Activated CD8-positive, alpha-beta memory T cell treated with anti-CD3 and anti-CD28 coated beads for 1 hour (primary cell): ENCODE measurements at places on chromosomes 2 and 18.

GRCh38 chr2:160210599-160211138 is 10.6 kb upstream of the ITGB6 start:
- peak; percentile 45 for DNase-seq

DNA sequence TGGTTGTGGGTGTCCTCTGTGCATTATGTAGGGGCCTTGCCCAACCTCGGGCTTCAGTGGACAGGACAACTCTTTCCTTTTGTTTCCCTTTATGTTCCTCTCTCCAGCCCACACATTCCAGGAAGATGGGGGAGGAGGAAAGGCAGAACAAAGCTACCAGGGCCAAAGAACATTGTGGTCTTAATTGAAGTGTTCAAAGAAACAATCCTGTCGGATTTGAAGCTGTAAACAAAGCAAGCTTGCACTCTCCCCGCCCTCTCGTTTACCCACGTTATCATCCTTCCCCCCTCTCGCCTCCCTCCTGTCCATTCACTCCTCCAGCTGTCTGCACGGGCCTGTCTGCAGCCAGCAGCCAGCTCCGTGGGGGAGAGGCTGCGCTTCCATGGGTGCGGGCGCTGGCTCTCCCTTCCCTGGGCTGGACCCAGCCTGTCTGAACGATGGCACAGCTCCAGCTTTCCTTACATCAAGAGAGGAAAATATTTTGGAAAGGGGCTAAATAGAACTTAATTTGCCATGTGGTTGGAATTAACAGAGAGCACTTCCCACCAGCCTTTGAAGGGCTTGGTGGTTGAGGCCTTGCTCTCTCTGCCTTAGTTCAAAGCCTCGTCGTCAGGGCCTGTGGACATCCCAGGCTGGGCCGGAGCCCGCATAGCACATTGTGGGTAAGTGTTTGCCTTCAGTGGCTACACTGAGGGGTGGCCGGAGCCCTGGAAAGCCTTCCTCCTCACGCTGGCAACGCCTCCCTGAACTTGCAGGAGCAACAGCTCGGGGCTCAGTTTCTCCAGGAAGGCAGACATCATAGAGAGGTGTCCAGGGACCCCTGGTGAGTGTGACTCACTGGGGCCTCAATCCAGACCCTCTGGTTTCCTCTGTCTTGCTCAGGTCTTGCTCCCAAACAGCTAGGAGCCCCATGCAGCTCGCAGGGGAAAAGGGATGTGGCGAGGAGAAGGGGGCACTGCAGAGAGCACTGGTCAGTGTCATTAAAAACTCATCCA is 60.6 kb upstream of the HS6ST1 start:
- no peak for DNase-seq

- DNase-seq = no peak
Observed at GRCh38 chr2:211035548-211036185, 479.3 kb downstream of the CPS1 start.

- no peak for DNase-seq
Observed at GRCh38 chr2:67936969-67937368, 125.8 kb downstream of the C1D start.

- DNase-seq = no peak
Observed at GRCh38 chr2:196334710-196335109, 163.3 kb upstream of the STK17B start.

DNA sequence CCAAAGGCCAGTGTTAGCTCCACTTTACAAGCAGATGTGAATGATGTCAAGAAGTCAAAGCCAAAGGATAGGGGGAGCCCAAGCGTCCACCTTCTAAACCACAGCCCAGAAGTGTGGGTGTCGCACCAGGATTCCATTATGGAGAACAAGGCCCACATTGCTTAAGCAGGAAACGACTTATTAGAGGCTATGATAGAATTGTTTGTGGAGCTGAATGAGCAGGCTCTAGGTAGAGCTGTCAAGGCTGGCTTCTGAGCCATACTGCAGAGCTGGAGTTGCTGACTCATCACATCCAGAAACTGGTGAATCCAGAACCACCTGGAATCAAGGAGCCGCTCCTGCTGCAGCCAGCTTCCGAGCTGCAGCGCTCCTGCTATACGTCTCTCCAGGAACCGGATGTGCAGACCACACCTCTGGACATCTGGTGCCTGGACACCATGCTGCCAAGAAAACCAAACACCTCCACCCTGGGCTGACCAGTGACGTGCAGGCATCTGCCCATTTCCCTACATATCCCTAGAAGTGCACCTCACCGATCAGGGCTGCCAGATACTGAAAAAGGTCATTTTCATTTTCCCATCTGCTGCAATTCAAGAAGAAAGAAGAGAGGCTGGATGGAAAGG is 6.2 kb upstream of the TWIST2 start:
- no peak for DNase-seq

- DNase-seq = no peak
Observed at GRCh38 chr2:200288670-200289429, 17.6 kb upstream of the SPATS2L start.

DNA sequence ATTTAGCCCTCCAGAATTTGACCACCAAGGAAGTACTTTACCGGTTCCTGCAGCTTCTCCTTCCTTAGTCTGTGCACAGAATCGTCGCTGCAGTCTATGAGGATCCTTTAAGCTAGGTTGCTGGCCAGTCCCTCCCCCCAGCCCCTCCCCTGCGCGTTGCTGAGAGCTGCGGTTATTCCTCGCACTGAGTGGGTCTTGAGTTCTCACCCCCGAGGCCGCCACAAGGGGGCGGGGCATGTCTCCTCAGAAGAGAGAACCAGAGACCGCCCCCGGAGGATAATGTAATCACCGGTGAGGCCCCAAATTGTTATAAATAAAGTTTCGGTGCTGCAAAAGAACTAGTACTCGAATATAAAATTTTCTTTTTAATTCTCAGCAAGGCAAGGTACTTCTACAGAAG is 1184.9 kb upstream of the CDH2 start:
- no peak for DNase-seq

GRCh38 chr2:224041554-224041953 is 2.5 kb upstream of the SERPINE2 start:
- no peak for DNase-seq

GRCh38 chr18:33745151-33745795 is 167.3 kb downstream of the ASXL3 start:
- no peak for DNase-seq

DNA sequence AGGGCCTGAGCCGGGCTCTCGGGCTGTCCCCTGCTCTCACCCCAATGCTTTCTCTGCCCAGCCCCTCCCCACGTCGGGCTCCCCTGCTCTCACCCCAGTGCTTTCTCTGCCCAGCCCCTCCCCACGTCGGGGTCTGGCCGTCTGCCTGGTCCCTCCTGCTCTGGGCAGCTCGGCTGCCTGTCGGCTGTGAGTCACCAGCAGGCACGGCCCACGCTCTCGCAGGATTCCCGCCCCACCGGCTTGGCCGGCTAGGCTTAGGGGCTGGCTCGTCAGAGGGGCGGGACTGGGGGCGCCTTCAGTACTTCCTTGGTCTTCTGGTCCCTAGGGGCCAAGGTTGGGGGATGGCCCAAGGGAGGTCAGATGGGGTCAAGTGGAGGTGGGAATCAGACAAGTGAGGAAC is 3.3 kb downstream of the BOK start:
- no peak for DNase-seq
